Hematopoietic multipotent progenitor cell treated with erythropoietin and hydrocortisone succinate and interleukin-3 and kit ligand, for 15 days (in vitro differentiated cells): ENCODE measurements at places on chromosomes 1 and 21.

DNA sequence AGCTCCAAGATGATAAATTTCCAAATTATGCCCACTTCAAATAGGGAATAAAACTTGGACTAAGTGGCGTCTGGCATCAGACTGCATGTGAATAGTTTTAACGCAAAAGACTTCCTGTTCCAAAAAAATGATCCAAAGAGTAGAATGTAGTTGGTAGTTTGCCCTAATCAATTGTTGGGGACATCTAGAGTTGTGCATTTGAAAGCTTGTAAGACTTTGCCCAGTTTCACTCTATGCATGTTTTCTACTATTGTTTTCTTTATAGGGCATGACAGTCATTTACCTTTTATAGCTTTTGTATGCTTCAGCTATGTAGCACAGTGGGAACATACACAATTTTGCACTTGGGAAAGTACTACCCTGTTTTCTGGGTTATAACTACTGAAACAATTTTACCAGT, 86.0 kb downstream of the HS2ST1 start:
- DNase-seq = no peak

- no peak for DNase-seq
These were observed 4.4 kb downstream of the KCNN3 start for GRCh38 chr1:154865442-154866256.

DNA sequence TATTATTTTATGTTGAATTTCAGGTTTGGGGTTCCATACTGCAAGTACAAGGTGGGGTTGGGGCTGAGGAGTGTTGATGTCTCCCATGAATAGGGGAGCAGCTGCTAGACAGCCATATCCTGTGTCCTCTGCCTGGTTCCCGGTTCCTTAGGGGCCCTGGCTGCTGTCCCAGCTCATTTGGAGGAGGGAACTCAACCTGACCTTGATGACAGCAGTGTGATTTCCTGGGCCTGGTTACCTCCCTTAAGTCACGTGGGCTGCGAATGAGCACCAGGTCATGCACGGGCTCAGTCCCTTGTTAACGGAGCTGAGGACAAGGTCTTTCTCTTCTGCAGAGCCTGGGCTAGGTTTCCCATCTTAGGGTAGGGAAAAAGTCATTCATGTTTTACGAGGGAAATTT, 85.1 kb downstream of the MTR start:
- DNase-seq = no peak

GRCh38 chr1:236800623-236801022, 5.5 kb downstream of the MTR start:
- DNase-seq = no peak

GRCh38 chr1:162179121-162179520, 109.6 kb downstream of the NOS1AP start:
- DNase-seq = no peak

DNA sequence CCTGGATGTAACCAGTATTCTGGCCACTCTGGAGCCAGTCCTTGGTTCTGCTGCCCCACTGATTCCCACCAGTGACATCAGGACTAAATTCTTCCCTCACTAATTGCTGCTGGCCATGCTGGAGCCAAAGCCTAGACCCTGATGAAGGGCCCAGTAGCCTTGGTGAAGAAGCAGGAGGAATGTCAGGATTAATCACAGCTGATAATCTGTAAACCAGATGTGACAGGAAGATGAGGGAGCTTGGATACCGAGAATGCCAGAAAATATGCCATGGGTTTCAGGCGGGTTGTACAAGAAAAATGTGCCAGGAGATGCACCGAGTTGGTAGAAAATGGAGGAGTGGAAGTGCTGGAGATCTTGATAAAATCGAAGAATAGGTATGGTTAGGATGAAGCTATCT, 119.0 kb upstream of the PPP2R5A start:
- DNase-seq = no peak

DNA sequence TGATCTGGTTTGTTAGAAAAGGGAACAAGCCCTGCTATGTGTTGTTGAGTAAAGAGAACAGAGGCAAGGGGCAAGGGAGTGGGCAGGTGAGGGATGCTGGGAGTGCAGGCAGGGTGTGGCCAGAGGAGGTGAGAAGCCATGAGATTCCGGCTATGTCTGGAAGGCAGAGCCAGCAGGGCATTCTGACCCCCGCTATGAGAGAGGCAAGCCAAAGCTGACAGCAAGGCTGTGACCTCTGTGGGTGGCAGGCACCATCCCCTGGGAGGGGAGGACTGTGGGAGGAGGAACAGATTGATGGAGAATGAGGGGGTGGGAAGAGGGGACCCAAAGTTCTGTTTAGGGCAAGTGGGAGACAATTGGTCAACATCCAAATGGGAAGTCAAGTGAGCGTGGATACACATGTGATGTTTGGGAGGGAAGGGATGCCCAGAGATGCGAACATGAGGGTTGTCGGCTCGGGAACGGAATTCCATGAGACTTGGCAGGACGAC, 19.5 kb upstream of the PADI6 start:
- DNase-seq = no peak

DNA sequence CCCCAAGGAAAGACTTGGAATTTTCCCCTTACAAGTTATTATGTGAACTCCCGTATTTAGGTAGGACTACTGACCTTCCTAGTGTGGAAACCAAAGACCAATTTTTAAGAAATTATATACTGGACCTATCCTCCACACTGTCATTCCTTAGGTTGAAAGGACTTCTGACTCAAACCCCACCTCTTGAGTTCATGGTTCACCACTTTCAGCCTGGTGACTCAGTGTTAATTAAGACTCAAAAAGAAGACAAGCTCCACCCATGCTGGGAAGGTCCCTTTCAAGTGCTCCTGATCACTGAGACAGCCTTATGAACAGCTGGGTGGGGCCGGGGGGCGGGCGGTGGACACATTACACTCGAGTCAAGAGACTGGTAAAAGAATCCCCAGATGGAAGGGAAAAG, 113.2 kb downstream of the LRRC53 start:
- DNase-seq = no peak

DNA sequence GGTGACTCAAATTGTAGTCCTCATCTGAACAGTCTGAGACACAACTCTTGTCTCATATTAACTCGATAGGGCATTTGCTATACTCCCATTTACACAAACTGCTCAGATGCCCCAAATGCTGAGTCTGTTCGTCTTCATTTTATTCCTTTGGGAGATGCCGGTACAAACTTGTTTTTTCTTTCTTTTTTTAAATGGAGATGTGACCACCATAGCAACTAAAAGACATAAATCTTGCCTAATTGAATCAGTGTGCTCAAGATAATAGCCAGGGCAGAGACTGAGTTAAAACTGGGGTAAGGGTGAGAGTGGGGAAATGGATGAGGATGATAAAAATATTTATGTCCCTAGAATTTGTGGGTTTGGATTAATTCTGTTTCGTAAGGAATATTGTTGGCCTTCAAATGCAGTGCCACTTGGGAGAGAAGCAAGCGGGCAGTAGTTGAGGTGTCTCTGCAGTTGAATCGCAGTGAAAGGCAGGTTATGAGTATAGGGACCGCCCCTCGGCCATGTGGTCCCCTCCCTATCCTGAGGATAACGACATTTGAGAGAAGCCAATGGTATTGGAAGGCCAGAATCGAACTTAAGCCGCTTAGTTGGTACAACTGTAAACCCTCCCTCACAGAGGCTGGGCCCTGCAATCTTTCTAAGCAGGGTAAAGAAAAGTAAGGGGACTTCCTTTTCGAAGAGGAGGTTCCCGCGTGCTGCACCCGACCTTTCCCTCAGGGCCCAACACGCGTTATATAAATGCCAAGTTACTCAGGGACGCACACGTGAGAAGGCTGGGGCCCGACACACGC, 859 bp upstream of the LRRC8B start:
- peak; percentile 9 for DNase-seq

- no peak for DNase-seq
These were observed at the start of gene SLC44A3 for GRCh38 chr1:94819945-94820746. Gene SLC44A3, plus strand, starts transcription at chr1:94820357. Its CDS starts 95 bp downstream, at chr1:94820452.

DNA sequence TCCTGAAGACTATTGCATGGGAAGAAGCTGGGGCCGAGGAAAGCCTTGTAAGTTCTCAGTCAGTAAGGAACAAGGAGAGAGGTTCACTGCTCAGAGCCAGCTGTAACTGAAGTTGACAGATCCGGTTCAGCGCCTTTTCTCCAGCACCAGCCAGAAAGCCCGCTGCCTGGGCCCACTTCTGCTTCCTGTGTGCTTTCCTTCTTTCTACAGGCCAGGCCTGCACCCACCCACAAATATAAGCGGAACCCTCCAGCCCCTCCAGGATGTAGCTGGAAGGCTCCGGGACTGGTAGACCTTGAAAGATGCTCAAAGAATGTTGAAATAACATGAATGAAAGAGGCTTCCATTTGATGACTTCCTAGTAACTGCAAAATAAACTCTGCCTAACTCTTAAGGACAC, 38.8 kb downstream of the PARP1 start:
- no peak for DNase-seq

GRCh38 chr1:222424826-222425225, 123.1 kb downstream of the HHIPL2 start:
- DNase-seq = no peak

DNA sequence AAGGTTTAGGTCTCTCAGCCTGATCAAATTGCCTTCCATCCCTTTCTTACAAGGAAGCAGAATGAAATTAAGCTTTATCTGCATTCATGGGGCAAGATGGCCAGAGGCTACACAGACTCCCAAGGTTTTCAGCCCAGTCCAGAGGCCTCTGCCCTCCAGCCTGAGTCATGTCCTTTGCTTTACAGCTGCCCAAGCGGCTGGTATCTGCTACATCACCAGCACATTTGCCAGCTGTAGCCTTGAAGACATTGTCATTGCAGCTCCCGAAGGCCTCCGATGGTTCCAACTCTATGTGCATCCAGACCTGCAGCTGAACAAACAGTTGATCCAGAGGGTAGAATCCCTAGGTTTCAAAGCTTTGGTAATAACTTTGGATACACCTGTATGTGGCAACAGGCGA, 16.0 kb downstream of the HAO2 start:
- DNase-seq = no peak

DNA sequence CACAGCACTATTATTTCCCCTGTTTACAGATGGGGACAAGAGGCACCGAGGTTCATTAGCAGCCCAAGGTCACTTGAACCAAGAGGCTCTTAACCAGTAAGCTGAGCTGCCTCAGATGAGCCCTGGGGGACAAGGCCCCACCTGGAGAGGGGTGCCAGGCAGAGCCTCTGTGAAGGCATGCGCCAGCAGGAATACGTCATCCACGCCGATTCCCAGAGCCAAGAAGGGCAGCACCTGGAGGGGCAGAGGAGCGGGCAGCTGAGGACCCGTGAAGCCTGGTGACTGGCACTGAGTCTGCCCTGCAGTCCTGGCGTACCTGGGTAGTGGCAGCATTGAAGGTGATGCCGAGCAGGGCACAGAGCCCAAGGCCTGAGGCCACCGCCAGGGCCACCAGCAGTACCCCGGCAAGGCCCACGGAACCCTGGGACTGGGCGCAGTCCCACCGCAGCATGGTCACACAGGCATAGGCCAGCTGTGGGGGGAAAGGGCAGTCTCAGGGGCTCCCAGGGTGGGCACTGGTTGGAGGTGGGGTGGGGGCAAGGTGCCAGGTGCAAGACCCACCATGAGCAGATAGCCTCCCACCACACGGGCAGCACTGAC, 14.1 kb downstream of the PTCH2 start:
- DNase-seq = no peak

- DNase-seq = no peak
These were observed 42.3 kb upstream of the KCNK2 start for GRCh38 chr1:215040190-215040589.

DNA sequence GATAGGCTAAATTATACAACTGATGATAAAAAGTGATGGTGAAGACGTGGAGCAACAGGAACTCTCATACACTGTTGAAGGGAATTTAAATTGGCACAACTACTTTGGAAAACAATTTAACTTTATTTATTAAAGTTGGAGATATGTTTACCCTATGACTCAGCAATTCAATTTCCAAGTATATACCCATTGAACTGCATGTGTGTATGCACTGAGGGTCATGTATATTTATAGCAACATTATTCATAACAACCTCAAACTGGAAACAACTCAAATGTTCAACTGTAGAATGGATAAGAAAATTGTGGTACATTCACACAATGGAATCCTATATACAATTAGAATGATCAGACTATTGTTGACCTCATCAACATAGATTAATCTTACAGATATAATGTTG, 16.5 kb upstream of the BCAS2 start:
- DNase-seq = no peak

DNA sequence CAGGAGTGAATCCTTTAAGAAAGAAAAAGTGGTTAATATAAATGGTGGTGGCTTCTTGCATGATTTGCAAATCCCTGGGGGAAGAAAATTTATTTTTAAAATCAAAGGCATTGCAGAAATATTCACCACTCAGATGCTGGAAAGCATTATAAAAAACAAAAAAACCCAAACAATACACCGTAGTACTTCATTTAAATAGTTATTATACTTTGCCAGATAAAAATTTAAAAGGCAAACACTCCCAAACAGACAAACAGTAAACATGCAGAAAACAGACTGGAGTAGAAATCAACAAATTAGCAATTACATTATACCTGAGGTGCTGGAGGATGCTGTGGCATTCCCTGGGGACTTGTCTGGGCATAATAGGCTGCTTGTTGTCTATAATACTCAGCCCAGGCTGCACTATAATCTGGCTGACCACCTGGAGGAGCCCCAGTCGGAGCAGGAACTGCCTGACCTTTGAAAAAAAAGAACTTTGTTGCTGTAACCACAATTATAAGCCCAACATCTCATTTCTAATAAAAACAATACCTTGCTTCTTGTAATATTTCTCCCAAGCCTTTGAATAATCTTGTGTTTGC, 29.9 kb downstream of the FUBP1 start:
- no peak for DNase-seq

- DNase-seq = no peak
These were observed 15.8 kb upstream of the RNF223 start for GRCh38 chr1:1089731-1090423.

- DNase-seq = no peak
These were observed 146.1 kb upstream of the FGGY start for GRCh38 chr1:59150577-59151386.

GRCh38 chr1:12424793-12425192, 193.2 kb downstream of the DHRS3 start:
- no peak for DNase-seq

GRCh38 chr1:119532324-119532910, 25.4 kb downstream of the HSD3B1 start:
- no peak for DNase-seq

GRCh38 chr1:64484651-64485050, 14.7 kb downstream of the CACHD1 start:
- DNase-seq = no peak

- no peak for DNase-seq
These were observed 94.7 kb upstream of the TARDBP start for GRCh38 chr1:10917513-10918454.

DNA sequence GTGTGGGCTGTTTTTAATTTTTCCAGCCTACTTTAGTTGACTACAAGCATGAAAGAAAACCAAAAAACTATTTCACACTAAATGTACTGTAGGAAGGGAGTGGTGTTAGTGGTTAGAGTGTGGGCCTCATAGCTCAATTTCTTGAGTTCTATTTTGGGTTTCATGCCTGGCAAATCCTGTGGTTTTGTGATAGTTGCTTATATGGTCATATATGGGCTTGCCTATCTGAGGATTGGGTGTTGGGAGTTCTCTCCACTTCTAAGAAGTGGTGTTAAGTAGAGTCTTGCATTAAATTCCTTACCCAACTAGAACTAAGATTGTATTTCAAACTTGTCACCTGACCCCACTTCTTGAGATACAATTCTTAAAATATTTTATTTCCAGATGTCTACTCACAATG, 37.8 kb upstream of the COL11A1 start:
- DNase-seq = no peak
